ENCODE measurements at places on chromosomes 5 and 9.

DNA sequence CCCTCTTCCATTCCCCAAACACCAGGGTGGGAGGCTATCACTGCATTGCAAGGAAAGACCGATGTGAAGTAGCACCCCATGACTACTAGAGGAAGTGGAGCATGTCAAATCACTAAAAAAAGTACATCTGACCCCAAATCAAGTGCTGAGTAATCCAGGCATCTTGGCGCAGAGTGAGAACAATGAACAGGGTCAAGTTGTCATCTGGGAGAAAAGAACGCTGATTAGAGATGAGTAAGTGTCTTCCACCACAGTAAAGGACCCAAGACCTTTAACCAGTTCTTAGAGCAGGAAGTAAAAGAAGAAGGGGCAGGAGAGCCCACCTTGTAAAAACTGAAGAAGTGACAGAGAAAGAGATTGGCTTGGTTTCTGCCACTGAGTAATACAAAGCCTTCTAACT is 75.0 kb upstream of the RAD23B start:
- DNase-seq, result no peak

DNA sequence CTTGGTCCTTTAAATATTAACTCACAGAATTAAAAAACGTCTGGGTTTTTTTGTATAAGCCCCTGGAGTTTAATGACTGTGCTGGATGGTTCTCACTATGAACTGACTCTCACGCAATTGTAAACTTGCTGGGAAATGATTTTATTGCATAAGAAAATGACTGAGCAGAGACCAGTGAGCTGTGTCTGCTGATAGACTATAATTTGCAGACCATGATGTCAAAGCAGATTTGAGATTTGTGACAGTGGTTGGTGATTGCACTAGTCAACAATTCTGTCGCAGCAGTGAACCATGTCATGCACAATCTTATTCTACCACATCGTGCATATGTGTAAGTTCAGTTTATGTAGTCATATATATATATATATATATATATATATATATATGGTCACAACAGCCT is 85.7 kb upstream of the C9orf72 start:
- no peak for DNase-seq

DNA sequence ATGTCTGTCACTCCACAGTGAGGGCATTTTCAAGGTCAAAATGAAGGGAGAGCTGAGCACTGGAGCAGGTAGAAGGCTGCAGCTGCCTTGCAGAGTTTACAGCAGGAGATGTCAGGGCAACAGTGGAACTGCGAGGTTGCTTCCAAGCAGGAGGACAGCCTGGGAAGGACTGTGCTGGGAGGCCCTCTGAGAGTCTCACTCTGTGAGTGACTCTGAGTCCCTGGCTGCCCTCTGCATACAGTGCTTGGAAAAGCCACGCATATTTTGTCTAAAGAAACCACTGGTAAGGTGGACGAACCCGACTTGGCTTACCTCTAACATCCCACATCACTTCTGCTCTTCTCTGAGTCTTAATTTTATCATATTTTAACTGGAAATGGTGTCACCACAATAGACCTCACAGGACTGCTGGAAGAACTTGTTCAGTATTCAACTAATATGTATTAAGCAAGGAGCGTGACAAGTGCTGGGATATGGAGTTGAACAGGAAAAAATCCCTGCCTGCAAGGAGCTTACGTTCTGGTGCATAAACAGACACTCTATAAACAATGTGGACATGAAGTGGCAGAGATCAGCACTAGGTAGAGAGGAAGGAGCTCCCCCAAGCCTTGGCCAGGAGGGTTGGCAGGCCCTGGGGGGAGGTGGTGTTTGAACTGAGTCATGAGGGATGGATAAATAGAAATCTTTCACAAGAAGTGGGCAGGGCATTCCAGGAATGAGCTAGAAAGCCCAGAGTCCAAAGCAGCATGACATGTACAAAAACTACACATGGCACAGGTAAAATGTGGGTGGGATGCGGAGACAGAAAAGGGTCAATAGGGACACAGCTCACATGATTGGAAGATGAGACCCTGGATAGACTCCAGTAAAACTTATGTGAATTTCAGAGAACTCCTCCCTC is 64.0 kb upstream of the FOXE1 start:
- DNase-seq, result no peak

- no peak for DNase-seq
Observed at GRCh38 chr5:170466988-170467707, 36.7 kb upstream of the KCNIP1 start.

DNA sequence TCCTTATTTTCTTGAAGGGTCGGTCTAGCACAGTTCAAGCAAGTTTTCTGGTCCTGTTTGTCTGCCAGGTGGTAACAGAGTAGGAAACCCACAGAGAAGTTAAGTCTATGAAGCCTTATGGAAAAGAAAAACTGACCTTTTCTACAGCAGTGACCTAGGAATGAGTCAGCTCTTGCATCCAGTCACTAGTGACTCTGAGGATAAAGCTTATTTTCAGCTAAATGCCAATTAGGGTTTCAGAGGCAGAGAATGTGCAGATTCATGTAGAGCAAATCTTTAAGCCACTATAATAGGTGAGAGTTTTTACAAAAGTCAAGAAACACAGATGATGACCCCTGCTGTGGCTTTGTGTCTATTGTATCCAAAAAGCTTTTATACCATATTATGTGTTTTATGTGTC is 100.7 kb downstream of the CWC27 start:
- DNase-seq, result no peak

DNA sequence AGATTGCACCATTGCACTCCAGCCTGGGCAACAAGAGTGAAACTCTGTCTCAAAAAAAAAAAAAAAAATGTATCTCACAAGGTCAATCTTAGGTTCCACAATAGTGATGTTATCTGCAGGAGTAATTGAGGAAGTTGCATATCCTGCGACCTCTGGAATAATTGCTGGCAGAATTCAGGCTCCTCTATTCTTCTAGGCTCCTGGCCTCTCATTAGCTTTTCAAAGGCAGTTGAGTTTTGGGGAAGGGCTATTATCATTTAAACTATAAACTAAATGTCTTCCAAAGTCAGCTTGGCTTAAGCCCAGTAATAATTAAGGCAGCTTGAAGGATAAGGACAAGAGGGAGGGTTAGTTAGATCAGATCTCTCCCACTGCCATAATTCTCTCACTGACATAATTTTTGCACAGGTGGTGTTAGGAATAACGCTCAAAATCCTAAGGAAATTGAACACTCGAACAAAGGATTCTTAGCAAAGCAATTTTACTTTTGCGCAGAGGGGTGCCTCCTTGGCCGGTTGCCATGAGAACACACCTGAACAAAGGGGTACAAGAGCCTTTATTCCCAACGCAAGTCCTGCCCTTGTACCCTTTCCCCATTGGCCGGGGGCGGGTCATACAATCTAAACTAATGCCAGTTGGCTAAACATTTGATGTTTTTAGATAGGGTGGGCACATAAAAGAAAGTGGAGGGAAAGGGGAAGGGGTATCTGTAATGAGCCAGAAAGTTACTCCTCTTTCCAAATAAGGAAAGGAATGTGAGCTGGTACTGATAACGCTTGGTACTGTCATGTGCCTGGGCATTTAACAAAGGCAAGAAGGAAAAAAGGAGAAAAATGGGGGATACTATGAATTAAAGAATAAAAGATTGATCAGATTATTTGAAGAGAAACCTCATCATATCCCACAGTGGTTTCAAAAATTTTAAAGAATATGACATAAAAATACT is 106.4 kb upstream of the CCNG1 start:
- no peak for DNase-seq

Data from ecto neural progenitor cell (in vitro differentiated cells).